Uterine smooth muscle cell (primary cell): ENCODE measurements at places on chromosomes 7 and 10. TPM values are rescaled to one million over a fixed set of nuclear protein-coding genes. Genes with fewer than 3 reads are reported as not detected.

FOXI2 gene
- not detected in 2 replicates for total RNA-seq

TUBB8 gene
- total RNA-seq, result not detected in 2 replicates

PILRA gene
- 0.12 TPM in 1 of 2 replicates, not detected in the other for total RNA-seq

CAV2 gene
- 92.7 and 112 TPM in 2 replicates for total RNA-seq

BTBD16 gene
- not detected in 2 replicates for total RNA-seq
